ENCODE measurements at places on chromosomes 2 and 18. TPM values are rescaled to one million over a fixed set of nuclear protein-coding genes. Genes with fewer than 3 reads are reported as not detected.

The SETBP1 gene
- total RNA-seq, result 43.8 TPM

- no peak for DNase-seq
Measured at GRCh38 chr2:56333812-56334485, 150.2 kb downstream of the CCDC85A start.

DNA sequence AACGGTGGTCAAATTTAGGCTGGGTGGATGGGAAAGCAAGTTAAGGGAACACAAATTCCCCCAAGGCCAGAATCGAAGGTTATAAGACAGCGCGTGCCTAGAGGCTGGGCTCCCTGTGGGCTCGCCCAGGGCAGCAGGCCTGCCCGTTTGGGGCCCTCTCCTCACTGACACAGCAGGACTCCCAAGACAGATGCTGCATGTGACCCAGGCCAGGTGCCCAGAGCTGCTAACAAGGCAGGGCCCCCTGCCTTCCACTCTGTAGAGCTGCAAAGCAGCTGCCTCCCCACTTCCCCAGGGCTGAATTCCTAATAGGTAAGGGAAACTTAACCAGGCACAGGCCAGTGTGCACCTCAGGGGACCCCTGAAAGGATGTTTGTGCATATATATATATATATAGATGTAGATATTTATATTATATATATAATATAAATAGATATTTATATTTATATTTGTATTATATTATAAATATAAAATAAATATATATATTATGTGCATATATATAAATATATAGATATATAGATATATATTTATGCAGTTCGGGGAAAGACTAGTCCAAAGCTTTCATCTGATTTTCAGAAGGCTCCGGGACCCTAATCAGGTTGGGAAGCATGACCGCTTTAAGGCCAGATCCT is 43.7 kb downstream of the TMEM37 start:
- DNase-seq, result no peak

- DNase-seq, result no peak
Measured at GRCh38 chr2:85324639-85325465, 2.9 kb downstream of the TGOLN2 start.

DNA sequence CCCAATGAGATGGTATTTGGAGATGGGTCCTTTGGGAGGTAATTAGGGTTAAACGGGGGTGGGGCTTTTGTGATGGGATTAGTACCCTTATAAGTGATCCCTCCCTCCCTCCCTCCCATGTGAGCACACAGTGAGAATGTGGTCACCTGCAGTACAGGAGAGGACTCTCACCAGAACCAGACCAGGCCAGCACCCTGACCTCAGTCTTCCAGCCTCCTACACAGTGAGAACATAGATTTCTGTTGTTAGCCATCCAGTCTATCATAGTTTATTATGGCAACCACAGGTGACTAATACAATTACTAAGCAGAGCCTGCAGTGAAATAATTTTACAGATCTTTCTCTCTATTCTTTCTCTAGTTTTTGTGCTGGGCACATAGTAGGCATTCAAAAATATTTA is 137.7 kb upstream of the PKDCC start:
- DNase-seq, result no peak

DNA sequence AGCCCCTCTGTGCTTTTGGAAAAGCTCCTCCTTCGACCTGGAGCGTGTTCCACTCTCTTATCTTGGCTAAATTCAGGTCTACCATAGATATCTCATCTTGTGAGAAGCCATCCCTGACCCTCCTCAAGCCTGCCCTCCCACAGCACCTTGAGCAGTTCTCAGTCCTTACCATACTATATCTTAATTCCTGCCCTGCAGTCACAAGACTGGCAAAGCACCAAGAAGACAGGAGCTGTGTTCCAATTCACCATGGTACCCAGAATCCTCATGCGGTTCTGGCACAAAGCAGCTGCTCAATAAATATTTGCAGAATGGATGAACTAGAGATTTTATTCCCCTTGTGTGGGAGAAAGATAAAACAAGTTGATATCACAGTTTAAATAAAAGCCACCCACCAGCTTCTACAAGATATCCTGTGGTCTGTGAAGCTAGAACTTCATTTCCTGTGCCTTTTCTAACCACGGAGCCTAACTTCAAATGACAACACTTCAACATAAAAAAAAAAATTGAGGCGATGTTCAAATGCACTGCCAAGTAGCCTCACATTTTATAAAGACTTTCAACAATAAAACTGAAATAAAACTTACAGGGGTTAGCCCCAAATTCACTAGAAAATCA is 19.5 kb downstream of the MARCHF4 start:
- no peak for DNase-seq

DNA sequence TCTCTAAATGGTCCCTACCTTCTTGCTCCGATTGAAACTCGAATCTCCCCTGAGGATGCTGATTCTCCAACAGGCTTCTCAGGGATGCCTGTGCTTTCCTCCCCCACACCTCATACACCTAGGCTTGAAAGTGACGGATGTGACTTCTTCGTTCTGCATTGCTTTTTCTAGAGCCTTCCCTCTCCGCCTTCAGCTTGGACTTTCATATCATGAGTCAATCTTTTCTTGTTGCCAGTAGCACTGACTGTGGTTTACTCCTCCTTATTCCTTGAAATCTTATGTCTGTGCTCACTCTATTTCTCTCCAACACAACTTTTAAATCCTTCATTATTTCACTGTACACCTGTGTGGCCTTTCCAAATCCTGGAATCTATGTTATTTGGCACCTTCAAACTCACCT is 451.4 kb downstream of the TMX3 start:
- no peak for DNase-seq

DNA sequence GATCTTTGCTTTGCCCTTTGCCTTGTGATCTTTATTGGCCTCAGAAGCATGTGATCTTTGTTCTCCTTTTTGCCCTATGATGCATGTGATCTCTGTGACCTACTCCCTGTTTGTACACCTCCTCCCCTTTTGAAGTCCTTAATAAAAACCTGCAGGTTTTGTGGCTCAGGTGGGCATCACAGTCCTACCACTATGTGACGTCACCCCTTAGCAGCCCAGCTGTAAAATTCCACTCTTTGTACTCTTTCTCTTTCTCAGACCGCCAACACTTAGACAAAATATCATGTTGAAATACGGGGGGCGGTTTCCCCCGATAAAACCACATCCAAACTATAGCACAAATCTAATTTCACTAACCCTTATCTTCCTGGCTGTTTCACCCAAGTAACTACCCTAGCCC is 76.7 kb upstream of the RAPGEF4 start:
- no peak for DNase-seq

The RBMS1 gene
- total RNA-seq, result 24.0 TPM

GRCh38 chr2:240149943-240150784 is 9.7 kb upstream of the OTOS start:
- peak; percentile 68 for DNase-seq

The HOXD13 gene
- not detected for total RNA-seq

The EGR4 gene
- 5.4 TPM for total RNA-seq

DNA sequence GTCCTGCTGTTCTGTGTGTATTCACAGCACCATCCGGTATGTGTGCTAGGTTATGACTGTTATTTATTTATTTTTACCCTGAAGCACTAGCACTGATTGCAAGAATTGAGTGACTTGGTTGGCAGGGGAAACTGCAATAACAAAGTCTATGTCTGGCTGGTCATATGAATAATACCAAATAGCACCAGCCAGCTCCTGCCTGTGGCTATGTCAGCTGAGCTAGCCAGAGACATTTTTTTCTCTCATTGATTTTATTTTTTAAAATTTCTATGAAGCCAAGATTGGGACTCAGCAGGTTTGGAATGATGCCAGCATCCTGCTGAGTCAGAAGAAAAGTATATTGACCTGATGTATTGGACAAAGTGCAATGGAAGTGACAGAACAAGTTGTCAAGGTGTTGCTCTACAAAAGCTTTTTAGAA is 188.5 kb upstream of the CDH2 start:
- no peak for DNase-seq

DNA sequence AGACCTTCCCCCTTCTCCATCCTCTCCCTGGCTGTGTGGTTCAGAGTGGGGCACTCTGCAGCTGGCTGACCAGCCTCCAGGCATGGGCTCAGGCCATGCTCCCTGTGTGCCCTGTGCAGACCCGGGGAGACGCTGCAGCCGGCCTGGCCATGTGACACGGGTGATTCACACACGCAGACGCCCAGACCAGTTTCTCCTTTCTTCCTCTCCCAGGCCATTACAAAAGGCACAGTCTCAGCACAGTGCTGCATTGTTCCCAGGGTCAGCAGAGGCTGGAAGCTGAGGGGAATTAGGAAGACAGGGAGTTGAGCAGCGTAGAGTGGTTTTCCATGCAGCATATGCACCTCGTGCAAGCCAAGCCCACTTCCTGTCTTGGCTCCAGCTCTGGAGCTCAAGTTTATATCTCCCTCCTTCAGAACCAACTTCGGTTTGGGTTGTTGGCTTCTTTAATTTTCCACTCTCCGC is 288.5 kb downstream of the TNS1 start:
- peak; percentile 89 for DNase-seq

The INO80C gene
- total RNA-seq, result 23.4 TPM

The NEU2 gene
- not detected for total RNA-seq

DNA sequence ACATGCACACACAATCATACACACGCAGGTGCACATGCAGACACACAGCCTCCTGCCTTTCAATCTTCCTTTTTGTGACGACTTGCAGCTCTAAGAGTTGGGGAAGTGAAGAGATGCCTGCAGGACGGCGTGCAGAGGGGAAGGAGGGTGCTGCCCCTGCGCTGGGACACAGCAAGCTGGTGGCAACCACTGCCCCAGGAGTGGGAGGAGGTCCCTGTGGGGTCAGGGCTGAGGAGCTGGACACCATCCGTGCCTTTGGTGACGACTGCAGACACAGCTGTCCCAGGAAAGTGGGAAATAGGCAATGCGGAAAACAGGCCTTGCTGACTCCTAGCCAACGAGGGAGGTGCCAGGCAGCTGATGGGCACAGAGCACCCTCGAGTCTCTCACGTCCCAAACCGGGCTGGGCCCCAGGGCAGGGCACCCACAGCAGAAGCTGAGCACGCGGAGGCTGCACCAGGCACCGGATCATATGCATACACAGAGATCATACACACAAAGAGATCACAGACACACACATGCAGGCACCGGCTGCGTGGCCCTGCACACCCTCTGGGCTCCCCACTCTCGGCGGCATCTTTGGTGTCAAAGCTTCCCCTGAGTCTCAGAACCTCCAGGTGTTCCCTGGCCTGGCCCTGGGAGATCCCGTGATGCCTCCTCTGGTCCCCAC is 146.1 kb downstream of the PXDN start:
- no peak for DNase-seq
